Vein endothelial cell (primary cell): ENCODE measurements at places on chromosomes 5 and 9. TPM values are rescaled to one million over a fixed set of nuclear protein-coding genes. Genes with fewer than 3 reads are reported as not detected.

The STK32A gene
- total RNA-seq, result 0.29 and 0.98 TPM in 2 replicates

The PCDHB6 gene
- total RNA-seq, result under 0.01 and 0.19 TPM in 2 replicates

The TAS2R1 gene
- not detected in 2 replicates for total RNA-seq

The GADD45G gene
- not detected in 2 replicates for total RNA-seq

The ADAMTS6 gene
- total RNA-seq, result 50.9 and 78.4 TPM in 2 replicates

The BTNL3 gene
- total RNA-seq, result not detected in 2 replicates

The SLC4A9 gene
- not detected in 2 replicates for total RNA-seq

The OTP gene
- total RNA-seq, result not detected in 2 replicates

The SYNPO gene
- total RNA-seq, result 23.9 and 37.9 TPM in 2 replicates

The SCGB3A1 gene
- total RNA-seq, result 0.65 TPM in 1 of 2 replicates, not detected in the other

The PCDHB4 gene
- 0.19 and 0.33 TPM in 2 replicates for total RNA-seq

The RAPGEF1 gene
- 89.5 and 106 TPM in 2 replicates for total RNA-seq

The IFNA2 gene
- not detected in 2 replicates for total RNA-seq

The PRR16 gene
- 0.48 TPM in 1 of 2 replicates, not detected in the other for total RNA-seq

The GGTA1 gene
- total RNA-seq, result 0.65 and 0.86 TPM in 2 replicates

The FREM1 gene
- total RNA-seq, result under 0.01 TPM in 1 of 2 replicates, not detected in the other

The LMX1B gene
- total RNA-seq, result not detected in 2 replicates

The KIF24 gene
- 2.0 and 3.7 TPM in 2 replicates for total RNA-seq

The PSD2 gene
- not detected in 2 replicates for total RNA-seq

The ARHGEF37 gene
- 11.0 and 16.7 TPM in 2 replicates for total RNA-seq

The PIP5KL1 gene
- 0.29 and 0.65 TPM in 2 replicates for total RNA-seq

The NR5A1 gene
- not detected in 2 replicates for total RNA-seq

The NEURL1B gene
- 0.65 and 1.6 TPM in 2 replicates for total RNA-seq

The ARID3C gene
- total RNA-seq, result 0.33 TPM in 1 of 2 replicates, not detected in the other

The TRIM36 gene
- 0.33 and 2.2 TPM in 2 replicates for total RNA-seq

The PCDHGB1 gene
- 0.96 and 2.3 TPM in 2 replicates for total RNA-seq

The CDH9 gene
- total RNA-seq, result not detected in 2 replicates

The CEL gene
- under 0.01 and 0.29 TPM in 2 replicates for total RNA-seq

The SELENOP gene
- total RNA-seq, result 4.9 and 7.4 TPM in 2 replicates

The SAPCD2 gene
- 11.1 and 14.7 TPM in 2 replicates for total RNA-seq

The ADAMTS12 gene
- total RNA-seq, result 0.19 and 0.65 TPM in 2 replicates

The CER1 gene
- total RNA-seq, result not detected in 2 replicates

The TLX3 gene
- total RNA-seq, result not detected in 2 replicates

The GPRIN1 gene
- total RNA-seq, result 9.5 and 11.4 TPM in 2 replicates

The ROR2 gene
- total RNA-seq, result under 0.01 TPM in 1 of 2 replicates, not detected in the other

The PPP2R2B gene
- not detected in 2 replicates for total RNA-seq

The LCN15 gene
- total RNA-seq, result not detected in 2 replicates

The PCDHB10 gene
- total RNA-seq, result 1.1 and 1.3 TPM in 2 replicates

The PCDHA12 gene
- under 0.01 TPM in 1 of 2 replicates, not detected in the other for total RNA-seq

The PCDHB8 gene
- total RNA-seq, result 0.29 and 1.3 TPM in 2 replicates

The IGFBPL1 gene
- total RNA-seq, result 0.48 TPM in 1 of 2 replicates, not detected in the other

The DTWD2 gene
- 2.9 and 3.3 TPM in 2 replicates for total RNA-seq

The ANKRD31 gene
- total RNA-seq, result under 0.01 and 0.10 TPM in 2 replicates

The BAAT gene
- 0.10 TPM in 1 of 2 replicates, not detected in the other for total RNA-seq

The RANBP17 gene
- total RNA-seq, result 6.2 and 11.1 TPM in 2 replicates

The UTP15 gene
- total RNA-seq, result 29.4 and 41.3 TPM in 2 replicates

The ABHD17B gene
- total RNA-seq, result 27.1 and 32.4 TPM in 2 replicates

The SLC34A1 gene
- total RNA-seq, result not detected in 2 replicates

The FGF18 gene
- 0.10 and 0.33 TPM in 2 replicates for total RNA-seq

The PLAC8L1 gene
- 0.29 TPM in 1 of 2 replicates, not detected in the other for total RNA-seq

The NR2F1 gene
- total RNA-seq, result 24.9 and 41.5 TPM in 2 replicates

The SCGB3A2 gene
- total RNA-seq, result not detected in 2 replicates
